ENCODE measurements at places on chromosomes 4 and X. TPM values are rescaled to one million over a fixed set of nuclear protein-coding genes. Genes with fewer than 3 reads are reported as not detected.

SPANXA2 gene
- polyA plus RNA-seq, result not detected

CSAG1 gene
- polyA plus RNA-seq, result 1.9 TPM

SH3TC1 gene
- polyA plus RNA-seq, result 2.8 TPM

SMARCA5 gene
- polyA plus RNA-seq, result 11.5 TPM

GLOD5 gene
- 1.2 TPM for polyA plus RNA-seq

CHRNA9 gene
- not detected for polyA plus RNA-seq

CXXC4 gene
- polyA plus RNA-seq, result 6.8 TPM

DUSP21 gene
- not detected for polyA plus RNA-seq

ART3 gene
- 1.2 TPM for polyA plus RNA-seq

SPOCK3 gene
- polyA plus RNA-seq, result 36.7 TPM

CENPE gene
- 0.19 TPM for polyA plus RNA-seq

TECRL gene
- not detected for polyA plus RNA-seq

TEX11 gene
- polyA plus RNA-seq, result not detected

XG gene
- not detected for polyA plus RNA-seq

PAGE1 gene
- not detected for polyA plus RNA-seq

EDA gene
- polyA plus RNA-seq, result 0.76 TPM

IQCM gene
- not detected for polyA plus RNA-seq

All from brain (organoid and tissue), 16 donors.